NCI-H524 treated with DMSO at 0.1 percent for 48 hours (cell line): ENCODE measurements at places on chromosomes 13 and 19.

DNA sequence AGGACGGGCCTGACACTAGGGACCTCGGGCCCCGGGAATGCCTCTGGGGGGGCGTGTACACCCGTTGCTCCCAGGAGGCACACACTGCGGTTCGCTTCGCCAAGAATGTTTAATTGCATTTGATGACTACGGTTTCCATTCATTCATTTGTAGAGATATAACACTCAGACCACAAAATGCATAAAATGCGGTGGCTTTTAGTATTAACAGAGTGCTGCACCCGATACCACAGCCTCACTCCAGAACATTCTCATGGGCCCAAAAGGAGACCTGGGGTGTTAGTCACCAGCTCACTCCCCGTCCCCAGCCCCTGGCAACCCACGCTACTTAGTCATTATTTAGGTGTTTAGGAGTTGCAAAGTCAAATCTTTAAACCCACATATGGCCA is 21.8 kb downstream of the HCN2 start:
- no peak for DNase-seq

DNA sequence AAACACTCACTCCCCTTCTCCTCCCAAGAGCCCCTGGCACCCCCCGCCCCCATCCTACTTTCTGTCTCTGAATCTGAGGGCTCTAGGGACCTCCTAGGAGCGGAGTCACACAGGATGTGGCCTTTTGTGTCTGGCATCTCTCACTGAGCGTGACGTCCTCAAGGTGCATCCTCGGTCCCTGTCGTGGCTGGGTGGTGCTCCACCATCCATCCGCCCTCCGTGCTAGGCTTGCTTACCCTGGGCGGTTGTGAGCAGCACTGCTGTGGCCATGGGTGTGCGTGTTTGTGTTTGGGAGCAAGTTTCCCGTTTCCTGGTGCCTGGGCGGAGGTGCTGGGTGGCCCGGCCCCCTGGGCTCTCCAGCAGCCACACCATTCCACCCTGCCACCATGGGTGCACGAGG is 12.2 kb downstream of the PLEKHJ1 start:
- no peak for DNase-seq

- DNase-seq, result no peak
Measured at GRCh38 chr13:42814868-42815267, 33.5 kb downstream of the FAM216B start.

- DNase-seq, result no peak
Measured at GRCh38 chr19:6219586-6220290, 60.0 kb downstream of the MLLT1 start.

DNA sequence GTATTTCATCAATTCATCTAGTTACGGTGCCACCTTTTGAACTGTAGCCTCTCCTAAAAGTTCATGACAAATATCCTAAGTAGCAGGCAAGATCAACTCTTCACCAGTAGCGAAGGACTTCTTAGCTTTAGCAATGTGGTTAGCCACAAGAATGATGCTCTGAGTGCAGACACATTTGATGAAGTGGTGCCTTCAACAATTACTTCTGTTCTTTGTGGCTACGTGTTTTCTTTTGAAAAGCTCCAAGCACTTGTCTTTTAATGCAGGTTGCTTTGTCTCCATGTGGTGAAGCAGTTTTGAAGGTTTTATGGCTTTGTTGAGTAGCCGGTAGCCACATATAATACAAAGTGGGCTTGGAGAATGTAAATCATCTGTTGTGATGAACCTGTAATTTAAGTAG is 194.7 kb downstream of the B3GLCT start:
- no peak for DNase-seq

DNA sequence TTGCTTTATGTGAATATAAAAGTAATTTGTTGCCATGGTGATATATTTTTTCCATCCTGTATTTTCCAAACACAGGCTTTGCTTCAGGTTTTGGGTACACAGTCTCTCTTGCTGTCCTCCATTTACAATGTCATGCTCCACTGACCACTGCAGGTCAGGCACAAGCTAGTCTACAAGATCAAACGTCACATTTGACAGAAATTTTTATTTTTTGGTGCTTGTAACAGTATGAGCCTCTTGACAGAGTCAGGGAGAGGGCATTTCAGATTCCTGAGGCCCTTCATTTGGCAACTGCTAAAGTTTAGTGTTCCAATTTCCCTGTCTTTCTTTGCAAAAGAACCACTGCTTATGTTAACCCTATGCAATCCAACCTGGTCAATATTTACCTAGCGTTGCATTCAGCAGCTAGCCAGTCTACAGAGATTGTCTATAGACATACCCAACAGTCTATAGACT is 175.0 kb downstream of the RFC3 start:
- DNase-seq, result no peak

DNA sequence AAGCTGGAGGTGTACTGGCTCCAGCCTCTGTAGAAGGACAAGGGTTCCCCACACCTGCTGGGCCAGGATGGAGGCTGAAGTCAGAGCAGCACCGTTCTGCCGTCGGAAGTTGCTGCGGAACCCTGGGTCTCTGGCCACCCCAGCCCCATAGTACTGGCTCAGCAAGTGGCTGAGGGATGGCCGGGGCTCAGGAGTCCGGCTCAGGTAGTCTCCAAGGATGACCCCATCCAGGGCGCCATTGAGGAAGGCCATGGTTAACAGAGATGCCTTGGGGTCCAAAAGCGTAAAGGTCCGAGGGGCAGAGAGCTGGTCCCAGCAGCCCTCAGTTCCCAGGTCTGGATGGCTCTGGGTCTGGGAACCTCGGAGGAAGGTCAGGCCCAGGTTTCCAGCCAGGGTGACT is 3.7 kb downstream of the PGLYRP2 start:
- DNase-seq, result no peak

DNA sequence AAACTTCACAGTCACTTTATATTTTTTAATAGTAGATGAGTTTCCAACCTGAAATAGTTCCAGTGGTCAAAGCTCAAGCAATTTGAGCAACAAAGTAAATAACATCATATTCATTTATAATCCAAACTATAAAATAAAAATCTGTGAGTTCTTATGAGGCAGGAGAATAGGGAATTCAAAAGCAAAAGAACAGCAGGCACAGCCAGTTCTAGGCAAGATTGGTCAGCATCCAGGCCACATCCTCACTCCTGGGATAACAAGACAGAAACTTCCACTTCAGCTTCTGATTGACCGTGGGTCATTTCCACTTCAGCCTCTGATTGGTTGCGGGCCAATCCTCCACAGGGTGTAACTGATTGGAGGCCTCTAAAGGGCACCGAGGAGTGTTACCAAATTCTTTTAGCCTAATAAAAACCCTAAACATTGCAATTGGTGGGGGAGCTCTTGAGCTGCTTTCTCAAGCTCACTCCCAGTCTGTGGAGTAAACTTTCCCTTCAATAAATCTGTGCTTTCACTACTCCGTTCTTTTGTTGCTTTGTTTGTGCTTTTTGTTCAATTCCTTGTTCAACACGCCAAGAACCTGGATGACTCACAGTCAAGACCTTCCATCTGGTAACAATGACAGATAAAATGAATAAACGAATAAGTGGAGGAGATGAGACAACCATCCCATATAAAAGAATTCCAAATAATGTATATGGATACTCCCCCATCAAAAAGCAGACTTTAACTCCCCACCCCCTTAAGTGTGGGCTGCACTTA is 42.6 kb upstream of the AMER2 start:
- DNase-seq, result no peak

GRCh38 chr13:41212881-41213280 is 18.5 kb upstream of the KBTBD7 start:
- no peak for DNase-seq

GRCh38 chr19:52297601-52298364 is 814 bp downstream of the ZNF480 start:
- no peak for DNase-seq

GRCh38 chr19:46630586-46631205 is 5.3 kb downstream of the GNG8 start:
- DNase-seq, result peak; percentile 23

GRCh38 chr19:48874303-48875135 is 2.3 kb downstream of the PPP1R15A start:
- DNase-seq, result no peak

DNA sequence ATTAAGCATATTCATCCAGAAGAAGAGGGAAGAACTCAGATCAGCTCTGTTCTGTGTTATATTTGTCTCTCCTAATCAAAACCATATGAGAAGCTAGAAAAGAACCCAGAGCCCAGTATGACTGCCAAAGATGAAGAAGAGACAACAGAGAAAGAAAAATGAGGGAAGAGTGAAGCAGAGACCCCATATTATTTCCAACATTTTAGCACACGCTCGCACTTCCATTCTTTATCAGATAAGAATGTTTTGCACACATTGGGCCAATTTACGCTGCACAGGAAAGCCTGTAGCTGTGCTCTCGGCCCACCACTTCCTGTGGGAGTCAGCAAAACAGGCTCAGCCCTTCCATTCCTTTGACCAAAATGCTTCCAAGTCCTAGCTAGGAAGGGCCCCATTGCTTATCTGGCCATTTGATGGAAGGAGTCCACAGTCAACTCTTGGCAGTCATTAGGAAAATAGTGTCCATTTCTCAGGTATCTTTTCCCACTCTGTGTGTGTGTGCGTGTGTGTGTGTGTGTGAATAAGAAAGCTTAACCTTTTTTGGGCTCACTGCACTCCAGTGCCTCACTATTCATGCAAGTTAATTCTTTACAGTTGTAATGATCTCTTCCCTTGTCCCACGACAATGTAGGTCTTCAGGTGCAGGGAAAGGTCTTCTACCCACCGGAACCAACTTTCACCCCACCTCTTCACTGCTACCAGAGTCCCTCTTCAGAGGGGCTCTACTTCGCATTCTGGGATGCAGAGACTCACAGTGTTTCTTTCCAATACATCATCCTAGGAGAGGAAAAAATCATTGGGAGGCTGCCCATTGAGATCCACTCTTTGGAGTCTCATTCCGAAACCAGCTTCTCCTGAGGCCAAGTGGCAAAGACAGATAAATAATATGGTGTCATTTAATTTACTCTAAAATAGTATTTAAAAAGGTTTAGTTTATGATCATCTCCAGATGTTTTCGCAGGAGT is 237.5 kb downstream of the COG6 start:
- no peak for DNase-seq

DNA sequence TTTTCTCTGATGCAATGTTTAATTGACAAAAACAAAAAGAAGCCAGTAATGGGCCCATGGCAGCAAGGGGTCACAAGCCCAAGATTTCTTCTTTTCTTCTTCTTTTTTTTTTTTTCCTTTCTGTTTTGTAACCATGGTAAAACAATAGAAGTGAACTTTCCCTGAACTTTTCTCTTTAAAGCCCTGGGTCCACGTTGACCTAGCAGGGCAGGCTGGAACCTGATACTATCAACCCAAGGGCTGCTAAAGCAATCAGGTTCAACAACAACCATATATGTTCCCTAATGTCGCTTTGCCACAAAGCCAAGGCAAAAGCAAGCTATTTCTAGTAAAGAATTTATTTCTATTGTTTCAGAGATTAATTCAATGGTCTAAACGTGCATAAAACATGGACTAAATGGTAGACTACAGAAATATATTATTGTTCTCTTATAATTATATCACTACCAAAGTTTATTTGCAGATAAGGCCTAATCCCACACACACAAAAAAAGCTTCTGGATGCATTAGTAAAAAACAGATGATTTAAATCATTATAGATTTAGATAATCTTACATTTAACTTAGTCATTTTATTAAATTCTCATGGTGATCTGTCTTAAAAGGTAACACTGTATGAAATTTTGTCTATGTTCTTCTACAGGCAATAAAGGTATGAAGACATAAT is 153.9 kb downstream of the DACH1 start:
- DNase-seq, result no peak

DNA sequence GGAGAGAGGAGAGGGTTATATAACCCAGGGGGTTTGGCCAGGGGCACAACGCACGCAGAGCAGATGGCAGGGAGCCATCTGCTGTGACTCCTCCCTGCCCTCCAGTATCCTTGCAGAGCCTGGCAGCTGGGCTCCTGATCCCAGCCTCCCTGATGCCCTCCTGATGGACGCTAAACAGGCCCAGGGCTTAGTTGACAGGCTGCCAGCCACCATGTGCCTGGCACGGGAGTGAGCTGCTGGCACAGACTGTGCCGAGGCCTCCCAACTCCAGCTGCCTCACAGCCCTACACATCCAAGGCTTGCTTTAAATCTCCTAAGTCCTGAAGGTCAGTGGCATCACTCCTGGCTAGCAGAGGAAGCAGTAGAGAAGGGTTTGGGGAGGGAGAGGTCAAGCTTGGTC is 16.7 kb downstream of the SYDE1 start:
- DNase-seq, result peak; percentile 90

GRCh38 chr19:3721887-3722442 is 13.8 kb downstream of the TJP3 start:
- no peak for DNase-seq

GRCh38 chr19:42985588-42985987 is 40.7 kb downstream of the PSG11 start:
- DNase-seq, result no peak

DNA sequence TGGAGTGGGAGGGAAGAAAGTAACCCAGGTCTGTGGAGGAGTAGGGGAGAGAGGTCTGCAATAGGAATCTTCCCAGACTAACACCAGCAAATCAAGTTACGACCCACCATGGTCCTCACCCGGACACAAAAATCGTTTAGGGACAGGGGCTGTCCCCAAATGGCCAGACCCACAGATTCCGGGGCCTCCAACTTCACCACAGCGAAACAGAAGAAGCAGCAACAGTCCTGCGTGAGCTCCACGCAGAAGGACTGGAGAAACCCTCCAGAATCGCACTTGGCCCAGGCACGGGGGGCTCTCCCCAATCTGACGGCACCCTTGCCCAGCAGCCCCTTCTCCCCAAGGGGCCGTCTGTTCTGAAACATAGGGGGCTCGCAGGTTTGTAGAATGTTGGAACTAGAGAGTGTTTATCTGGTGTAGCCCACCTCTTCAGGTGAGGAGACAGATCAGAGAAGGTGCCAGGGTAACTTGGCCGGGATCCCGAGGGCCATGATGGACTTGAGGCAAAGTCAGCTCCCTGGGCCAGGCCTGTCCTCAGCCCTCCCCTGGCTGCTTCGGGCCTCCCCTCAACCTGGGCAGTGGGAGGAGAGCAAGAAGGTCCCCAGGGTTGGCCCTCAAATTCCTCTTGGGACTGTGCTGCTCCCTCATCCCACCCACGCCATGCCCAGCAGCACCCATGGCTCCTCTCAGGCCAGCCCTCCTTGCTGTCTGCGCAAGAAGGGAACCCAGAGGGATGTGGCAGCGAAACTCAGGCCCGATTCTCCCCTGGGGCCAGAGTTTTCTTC is 82.5 kb upstream of the GPR183 start:
- no peak for DNase-seq

DNA sequence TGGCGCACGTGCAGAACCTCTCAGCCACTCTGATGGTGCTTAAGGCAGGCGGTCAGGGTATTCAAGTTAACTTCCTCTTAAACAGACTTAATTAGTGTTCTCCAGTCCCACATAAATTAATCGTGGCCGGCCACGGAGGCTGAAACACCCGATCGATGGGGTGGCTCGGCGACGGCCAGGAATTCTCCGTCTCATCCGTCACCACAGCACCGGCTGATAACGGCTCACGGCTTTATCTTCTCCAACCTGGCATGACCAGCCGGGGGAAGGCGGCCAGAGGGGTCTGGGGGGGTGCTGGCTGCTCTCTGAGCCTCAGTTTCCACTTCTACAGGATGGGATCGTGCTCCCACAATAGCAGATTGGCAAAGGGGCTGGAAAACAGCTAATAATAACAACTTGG is 32.6 kb upstream of the TCF3 start:
- no peak for DNase-seq

GRCh38 chr13:20128459-20128931 is 32.4 kb downstream of the GJA3 start:
- no peak for DNase-seq
